ENCODE measurements at places on chromosomes 11 and 22.
A peak's percentile ranks its signal among the peaks of the same experiment; 100 is the strongest.

GRCh38 chr11:65152122-65152521, 17.8 kb upstream of the SYVN1 start:
- DNase-seq, result no peak

DNA sequence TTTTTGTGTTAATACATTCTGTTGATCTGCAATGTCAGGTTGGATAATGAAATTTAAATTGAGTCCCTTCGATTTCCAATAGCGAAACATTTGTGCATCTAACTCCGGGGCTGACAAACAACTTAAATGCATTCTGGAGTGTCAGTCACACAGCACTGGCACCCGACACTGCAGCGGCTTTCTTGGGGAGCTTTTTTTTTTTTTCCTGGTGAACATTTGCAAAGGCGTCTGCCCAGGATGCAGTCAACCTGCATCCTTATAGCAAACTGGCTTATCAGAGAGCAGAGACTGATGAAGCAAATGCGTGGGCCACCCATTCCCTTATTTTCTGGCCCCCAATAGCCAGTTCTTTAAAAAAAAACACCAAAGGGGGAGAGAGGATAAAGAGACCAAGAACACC, 1167.7 kb downstream of the LRRC4C start:
- DNase-seq, result no peak

GRCh38 chr22:49415151-49415951, 412.3 kb downstream of the BRD1 start:
- no peak for DNase-seq

- no peak for DNase-seq
These were observed 9.7 kb upstream of the APOL4 start for GRCh38 chr22:36211237-36211861.

DNA sequence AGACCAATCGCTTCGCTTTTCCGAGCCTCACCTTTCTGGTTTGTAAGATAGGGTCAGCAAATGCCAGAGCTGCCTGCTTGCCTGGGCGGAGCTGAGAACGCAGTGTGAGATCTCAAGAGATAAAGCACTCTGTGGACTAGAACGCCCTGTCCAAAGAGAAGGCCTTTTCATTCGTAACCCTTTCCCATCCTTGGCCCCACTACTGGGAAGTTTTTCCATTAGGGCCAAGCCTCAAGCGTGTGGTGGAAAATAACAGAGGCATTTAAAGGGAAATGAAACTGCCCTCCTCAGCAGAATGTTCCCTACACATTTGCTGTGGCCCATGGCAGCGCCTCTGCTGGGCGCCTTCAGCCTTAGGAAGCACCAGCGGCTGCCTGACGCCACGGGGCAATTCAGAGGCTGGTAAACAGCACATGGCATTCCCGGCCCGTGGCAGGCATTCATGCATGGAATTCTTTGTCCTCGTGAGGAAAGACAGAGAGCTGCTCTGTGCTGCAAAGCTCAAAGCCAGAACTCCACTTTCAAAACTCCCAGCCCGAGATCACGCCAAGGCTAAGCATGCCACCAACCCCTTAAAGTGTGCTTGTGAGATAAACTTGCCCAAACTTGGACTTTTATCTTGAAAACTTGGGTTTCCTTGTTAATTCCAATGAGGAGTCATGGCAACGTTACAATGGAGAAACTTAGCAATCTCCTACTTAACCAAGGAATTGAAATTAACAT, 38.1 kb downstream of the AHNAK start:
- DNase-seq, result peak; percentile 78

DNA sequence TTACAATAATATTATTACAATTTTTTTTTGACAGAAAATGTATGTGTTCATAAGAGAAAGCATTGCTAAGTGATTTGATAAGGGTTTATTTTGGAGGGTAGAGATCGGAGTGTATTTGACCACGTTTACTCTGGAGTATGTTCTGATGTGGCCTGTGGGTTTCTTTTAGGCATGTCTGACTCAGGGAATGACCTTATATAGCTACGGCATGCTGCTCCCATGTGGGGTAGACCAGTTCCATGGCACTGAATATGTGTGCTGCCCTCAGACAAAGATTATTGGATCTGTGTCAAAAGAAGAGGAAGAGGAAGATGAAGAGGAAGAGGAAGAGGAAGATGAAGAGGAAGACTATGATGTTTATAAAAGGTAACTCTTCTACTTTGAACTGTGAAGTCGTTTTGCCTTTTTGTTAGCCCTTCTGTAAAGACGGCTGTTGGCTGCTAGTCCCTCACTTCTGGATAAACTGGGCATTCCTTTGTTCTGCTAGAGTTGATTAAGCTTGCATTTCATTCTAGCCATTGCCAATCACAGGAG, 38.1 kb upstream of the ST14 start:
- DNase-seq, result no peak

GRCh38 chr22:37132773-37133172, 16.9 kb downstream of the IL2RB start:
- DNase-seq, result no peak

Data from colonic mucosa (tissue), 4 donors.